ENCODE measurements at places on chromosomes 7 and 10. TPM values are rescaled to one million over a fixed set of nuclear protein-coding genes. Genes with fewer than 3 reads are reported as not detected.

The AMZ1 gene
- total RNA-seq, result 0.14 TPM

The CC2D2B gene
- not detected for total RNA-seq

The TMEM130 gene
- not detected for total RNA-seq

The AKR1C2 gene
- not detected for total RNA-seq

The AOC1 gene
- total RNA-seq, result not detected

The CREB3L2 gene
- 28.7 TPM for total RNA-seq

The ADAM22 gene
- total RNA-seq, result 1.8 TPM

The GBX1 gene
- not detected for total RNA-seq

The DENND2A gene
- total RNA-seq, result not detected

The OR9A2 gene
- total RNA-seq, result not detected

The RRP12 gene
- 49.4 TPM for total RNA-seq

The ARHGAP22 gene
- total RNA-seq, result 0.27 TPM

The AZGP1 gene
- total RNA-seq, result not detected

The GUSB gene
- 43.2 TPM for total RNA-seq

The TRPV5 gene
- total RNA-seq, result not detected

The IL6 gene
- 1.6 TPM for total RNA-seq

The TDRD1 gene
- total RNA-seq, result 0.25 TPM

The SORCS3 gene
- not detected for total RNA-seq

The AKR1D1 gene
- not detected for total RNA-seq

The PIK3CG gene
- 9.9 TPM for total RNA-seq

All from activated CD4-positive, alpha-beta T cell treated with anti-CD3 and anti-CD28 coated beads for 36 hours (primary cell).